ENCODE measurements at places on chromosomes 16 and 17.

DNA sequence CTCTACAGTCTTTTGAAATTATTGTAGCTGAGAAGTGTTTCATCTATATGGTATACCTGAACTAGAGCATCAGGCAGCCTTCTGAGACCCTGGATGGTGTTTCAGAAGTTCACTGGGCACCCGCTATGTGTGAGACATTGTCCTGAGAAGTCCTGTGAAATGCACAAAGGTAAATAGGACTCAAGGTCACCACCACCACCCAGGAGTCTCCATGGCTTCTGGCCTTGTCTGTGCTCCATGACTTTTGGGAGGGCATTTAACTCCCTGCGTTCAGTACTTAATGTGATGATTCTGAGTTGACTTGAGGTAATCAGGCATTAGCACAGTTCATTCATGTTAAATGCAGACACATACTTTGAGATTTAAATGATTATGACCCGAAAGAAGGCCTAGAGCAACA, 1.1 kb downstream of the MLYCD start:
- DNase-seq, result no peak

GRCh38 chr17:63848834-63849689, 6.6 kb upstream of the SMARCD2 start:
- DNase-seq, result peak; percentile 92

DNA sequence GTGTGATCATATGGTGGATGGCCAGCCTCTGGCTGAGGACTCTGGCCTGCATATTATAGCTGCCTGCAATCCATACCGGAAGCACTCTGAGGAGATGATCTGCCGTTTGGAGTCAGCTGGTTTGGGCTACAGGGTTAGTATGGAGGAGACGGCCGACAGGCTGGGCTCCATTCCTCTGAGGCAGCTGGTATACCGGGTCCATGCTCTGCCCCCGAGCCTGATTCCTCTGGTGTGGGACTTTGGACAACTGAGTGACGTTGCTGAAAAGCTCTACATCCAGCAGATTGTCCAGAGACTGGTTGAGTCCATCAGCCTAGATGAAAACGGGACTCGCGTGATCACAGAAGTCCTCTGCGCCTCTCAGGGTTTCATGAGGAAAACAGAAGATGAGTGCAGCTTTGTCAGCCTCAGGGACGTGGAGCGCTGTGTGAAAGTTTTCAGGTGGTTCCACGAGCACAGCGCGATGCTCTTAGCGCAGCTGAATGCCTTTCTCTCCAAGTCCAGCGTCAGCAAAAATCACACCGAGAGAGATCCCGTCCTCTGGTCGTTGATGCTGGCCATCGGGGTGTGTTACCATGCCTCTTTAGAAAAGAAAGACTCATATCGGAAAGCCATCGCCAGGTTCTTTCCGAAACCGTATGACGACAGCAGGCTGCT, 69.0 kb upstream of the ENDOV start:
- no peak for DNase-seq

DNA sequence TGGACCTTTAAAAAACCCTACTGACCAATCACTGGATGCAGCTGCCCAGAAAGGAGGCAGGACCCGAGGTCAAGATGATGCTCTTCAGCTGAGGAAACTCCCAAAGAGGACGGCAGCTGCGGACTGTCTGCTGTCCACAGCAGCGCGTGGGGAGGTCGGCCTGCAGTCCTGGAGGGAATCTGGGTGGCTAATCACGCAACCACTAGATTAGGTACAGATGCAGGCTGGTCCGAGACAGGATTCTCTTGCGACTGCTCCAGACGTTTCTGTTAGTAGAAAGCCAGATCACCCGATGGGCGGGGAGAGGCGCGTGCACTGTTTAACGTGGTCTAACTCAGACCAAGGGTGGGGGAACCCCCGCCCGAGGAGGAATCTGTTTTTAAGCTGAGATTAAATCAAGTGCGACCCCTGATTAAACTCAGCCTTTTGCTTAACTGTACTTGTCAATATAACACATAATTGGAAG, 8.8 kb downstream of the CTRB2 start:
- no peak for DNase-seq

- peak; percentile 23 for DNase-seq
Observed at GRCh38 chr16:20763461-20764232, at the start of gene ACSM3. TSS of gene ACSM3 (plus strand) at chr16:20764014. CDS start at chr16:20770035, 6,021 bp downstream.

DNA sequence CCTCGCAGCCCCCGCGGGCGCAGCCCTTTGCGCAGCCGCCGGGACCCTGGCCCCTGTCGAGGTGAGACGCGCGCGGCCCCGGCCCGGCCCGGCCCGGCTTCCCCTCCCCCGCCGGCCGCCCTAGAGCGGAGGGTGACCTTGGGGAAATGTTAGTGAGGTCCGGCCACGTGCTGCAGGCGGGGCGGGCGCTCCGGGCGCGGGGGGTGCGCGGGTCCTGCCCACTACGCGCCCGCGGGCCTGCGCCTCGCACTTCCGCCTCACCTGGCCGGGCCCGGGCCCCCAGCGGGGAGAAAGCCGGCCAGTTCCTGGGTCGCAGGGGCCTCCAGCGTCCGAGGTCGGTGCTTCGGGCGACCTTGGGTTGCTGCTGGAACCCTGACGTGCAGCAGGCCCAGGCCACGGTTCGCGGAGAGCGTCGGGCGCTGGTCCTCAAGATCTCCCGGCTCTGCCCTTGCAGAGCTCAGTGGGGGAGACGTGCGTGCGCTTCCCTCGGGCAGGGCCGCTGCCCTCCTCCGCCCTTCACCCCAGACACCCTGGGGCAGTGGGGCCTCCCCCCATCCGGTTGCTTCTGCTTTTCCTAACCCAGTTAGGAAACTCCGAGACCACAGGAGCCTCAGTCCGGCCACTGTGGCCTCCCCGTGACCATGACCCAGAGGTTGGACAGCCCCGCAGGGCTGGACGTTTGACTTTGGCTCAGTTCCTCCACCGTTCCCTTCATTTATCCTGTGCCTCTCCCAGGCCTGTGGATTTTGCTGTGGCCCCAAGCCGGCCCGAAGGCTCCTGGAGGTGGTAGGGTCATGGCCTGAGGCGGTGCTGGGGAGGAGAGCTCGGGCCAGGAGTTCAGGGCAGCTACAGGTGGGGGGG, 791 bp downstream of the MCRIP2 start:
- no peak for DNase-seq

DNA sequence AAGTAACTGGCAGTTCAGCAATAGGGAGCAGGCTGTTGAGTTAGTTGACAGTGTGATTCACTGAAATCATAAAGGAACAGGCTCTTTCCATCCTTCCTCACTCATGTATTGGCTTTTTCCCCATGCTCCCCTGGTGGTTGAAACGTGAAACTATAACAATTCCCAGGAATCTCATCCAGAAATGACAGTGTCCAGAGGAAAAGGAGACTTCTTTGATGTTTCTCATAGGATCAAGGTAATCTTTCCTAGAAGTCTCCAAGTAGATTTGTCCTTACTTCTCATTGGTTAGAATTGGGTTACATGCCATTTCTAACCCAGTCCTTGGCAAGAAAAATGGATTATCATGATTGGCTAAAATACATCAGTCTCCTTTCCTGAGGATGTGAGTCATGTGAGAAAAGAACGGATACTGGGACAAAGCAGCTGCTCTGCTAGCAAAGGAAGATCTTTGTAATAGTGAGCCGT, 14.4 kb downstream of the TTC19 start:
- DNase-seq, result no peak

- no peak for DNase-seq
Observed at GRCh38 chr17:57920916-57921703, 34.1 kb downstream of the CUEDC1 start.

GRCh38 chr16:4212934-4213296, 29.0 kb downstream of the SRL start:
- DNase-seq, result no peak

DNA sequence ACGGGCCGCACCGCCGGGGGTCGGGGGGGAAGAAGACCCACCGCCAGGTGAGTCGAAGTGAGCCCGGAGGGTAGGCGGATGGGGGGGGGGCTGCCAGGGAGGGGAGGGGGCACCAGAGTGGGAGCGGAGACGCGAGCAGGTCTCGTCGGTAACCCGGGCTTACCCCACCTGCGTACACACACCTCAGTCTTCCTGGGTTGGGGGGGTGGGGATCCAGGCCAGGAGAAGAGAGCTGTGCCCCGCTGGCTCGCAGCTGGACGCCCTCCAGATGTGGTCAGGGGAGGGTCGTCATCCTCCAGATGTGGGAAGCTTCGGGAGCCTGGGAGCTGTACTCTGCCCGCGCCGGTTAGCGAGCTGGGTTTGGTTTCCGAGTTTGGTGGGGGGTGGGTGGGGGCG, 1.2 kb downstream of the CACNA1G start:
- DNase-seq, result no peak

DNA sequence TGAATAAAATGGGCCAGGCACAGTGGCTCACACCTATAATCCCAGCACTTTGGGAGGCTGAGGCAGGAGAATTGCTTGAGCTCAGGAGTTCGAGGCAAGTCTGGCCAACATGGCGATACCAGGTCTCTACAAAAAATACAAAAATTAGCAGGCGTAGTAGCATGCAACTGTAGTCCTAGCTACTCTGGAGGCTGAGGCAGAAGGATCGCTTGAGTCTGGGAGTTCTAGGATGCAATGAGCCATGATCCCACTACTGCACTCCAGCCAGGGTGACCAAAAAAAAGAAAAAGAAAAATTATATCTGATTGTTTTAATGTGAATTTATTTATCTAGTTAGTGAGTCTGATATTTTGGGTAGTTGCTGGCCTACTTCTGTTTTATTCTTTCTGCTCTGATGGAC, 7.0 kb downstream of the IL34 start:
- DNase-seq, result no peak

GRCh38 chr17:59311051-59311468, 20.4 kb upstream of the YPEL2 start:
- no peak for DNase-seq

DNA sequence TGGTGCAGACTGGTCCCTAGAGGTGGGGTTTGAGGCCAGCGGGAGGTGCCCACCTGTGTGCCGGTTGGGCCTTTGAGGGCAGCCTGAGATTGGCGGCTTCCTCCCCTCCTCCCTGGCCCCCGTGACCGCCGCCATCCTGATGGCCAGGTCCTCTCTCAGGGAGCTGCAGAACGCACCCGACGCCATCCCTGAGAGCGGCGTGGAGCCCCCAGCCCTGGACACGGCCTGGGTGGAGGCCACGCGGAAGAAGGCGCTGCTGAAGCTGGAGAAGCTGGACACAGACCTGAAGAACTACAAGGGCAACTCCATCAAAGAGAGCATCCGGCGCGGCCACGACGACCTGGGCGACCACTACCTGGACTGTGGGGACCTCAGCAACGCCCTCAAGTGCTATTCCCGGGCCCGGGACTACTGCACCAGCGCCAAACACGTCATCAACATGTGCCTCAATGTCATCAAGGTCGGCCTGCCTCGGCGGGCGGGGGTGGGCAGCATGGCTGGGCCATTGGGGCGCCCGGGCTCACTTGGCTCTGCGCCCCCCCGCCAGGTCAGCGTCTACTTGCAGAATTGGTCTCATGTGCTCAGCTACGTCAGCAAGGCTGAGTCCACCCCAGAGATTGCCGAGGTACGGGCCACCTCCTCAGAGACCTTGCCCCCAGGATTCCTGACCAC, 2.8 kb downstream of the GPS1 start:
- no peak for DNase-seq

DNA sequence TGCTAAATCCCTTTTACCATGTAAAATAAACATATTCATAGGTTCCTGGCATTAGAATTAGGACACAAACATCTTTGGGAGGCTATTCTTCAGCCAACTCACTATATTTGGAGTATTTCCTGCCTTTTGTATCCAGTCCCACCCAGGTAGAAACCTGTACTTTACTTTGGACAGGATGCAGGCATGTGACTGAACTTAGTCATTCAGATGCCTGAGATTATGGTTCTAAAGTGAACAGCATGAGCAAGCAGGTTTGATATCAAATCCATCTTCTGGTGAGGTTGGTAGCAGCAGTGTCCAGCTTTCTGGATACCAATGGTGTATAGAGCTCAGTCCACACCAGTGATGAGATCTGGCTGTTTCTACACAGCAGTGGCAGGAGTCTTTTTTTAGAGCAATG, 20.2 kb downstream of the CA10 start:
- DNase-seq, result no peak

DNA sequence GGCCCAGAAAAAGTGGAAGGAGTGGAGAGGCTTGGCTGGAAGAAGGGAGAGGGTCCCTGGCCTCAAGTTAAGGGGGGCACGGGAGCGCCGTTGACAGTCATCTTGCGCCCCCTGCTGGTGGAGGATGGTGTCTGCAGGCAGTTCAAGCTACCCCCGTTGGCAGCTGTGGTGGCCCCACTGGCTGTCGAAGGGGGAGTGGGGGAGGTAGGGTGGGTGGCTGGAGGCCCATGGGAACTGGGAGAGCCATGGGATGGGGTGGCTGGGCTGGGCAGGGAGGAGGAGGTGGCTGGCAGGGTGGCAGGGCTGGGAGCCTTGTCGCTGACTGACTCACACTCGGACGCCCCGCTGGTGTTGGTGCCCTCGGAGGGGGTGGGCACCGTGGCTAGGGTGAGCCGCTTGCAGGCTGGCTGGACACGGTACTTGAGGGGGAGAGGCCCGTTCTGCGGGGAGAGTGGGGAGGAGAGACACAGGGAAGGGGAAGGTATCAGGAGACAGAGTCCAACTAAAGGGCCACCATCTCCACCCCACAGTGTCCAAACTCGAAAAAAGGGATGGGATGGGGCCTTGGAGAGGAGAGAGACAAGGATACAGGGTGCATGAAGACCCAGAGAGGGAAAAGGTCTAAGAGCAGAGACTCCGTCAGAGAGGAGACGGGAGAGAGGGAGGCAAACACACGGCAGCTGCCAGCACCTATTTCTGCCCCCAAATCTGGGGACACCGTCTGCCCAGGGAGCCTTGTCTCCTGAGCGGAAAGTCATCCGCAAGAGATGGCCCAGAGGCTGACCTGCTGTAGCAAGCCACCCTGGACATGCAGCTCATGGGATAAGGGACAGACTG, 5.2 kb downstream of the CISD3 start:
- peak; percentile 64 for DNase-seq

GRCh38 chr17:64741038-64741641, 79.0 kb upstream of the SMURF2 start:
- no peak for DNase-seq

DNA sequence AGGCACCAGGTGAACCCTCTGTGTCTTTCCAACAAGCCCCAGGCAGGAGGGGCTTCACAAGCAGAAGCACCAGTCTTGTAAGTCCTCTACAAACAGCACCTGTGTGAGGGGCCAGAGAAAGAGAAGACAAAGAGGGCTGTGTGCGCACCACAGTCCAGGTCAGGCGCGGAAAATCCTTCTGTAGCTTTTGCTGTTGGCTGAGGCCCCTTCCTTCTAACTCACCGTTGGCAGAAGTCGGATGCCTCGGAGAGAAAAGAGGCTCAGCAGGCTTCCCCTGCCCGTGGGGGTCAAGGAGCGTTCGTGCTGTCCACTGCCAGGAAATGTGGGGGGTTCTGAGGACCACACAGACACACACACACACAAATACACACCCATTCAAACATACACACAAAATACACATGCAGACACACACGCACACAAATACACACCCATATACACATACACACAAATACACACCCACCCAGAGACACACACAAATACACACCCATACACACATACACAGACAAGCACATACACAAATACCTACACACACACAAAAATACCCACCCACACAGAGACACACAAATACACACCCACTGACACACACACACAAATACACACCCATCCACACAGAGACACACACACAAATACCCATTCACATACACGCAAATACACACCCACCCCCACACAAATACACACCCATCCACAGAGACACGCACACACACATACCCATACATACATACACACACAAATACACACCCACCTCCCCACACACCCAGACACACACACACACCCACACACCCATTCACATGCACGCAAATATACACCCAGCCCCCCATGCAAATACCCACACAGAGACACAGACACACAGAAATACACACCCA, 6.8 kb downstream of the ZG16B start:
- DNase-seq, result no peak

All from activated naive CD4-positive, alpha-beta T cell (primary cell).